ENCODE measurements at places on chromosomes 13 and 19.

DNA sequence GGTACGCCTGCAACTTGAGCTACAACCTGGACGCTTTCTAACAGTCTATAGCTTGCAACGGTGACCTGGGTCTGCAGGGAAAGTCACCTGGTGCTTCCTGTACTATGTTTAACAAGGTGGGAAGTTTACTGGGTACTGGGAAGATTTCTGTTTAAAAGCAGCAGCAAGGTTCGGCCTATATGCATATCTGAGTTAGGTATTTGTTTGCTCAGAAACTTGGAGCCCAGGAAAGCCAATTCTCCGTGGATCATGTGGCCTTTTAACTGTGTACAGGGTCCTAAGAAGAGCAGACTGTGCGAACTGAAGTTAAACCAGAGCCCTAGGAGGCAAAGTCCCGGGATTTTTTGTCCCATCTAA is 103.1 kb downstream of the STK24 start:
- no peak for DNase-seq

GRCh38 chr13:97758317-97758716 is 195.2 kb upstream of the IPO5 start:
- DNase-seq: no peak

DNA sequence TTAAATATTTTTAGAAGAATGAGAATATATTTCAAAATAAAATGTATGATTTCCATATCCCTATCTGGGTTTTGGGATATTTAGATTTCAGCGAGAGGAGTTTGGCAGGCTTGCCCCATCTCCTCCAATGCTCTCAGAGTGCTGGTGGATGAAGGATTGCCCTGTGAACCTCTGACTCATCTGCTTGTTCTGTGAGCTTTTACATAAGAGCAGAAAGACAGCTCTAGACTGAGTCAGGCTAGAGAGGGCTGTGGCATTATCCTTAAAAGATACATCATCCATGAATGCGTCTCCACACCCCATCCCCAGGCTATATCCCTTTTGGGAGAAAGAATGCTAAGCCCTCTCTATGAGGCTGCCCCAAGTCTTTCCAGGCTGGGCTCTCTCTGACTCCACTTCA is 190.6 kb downstream of the TUBA3C start:
- DNase-seq: no peak

- no peak for DNase-seq
Observed at GRCh38 chr19:8321986-8322637, 816 bp downstream of the RPS28 start.

DNA sequence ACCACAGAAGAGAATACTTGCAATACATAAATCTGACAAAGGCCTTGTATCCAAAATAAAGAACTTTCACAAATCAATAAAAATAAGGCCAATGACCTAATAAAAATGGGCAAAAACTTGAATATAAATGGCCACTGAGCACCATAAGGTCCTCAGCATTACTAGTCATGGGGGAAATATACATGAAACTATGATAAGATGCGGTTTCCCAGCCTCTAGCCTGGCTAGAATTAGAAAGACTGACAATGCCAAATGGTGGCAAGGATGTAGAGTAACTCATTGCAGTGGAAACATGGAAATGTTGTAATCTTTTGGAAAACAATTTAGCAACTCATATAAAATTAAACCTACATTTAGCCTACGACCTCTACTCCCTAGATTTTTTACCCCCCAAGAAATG is 227.1 kb downstream of the GGACT start:
- no peak for DNase-seq

DNA sequence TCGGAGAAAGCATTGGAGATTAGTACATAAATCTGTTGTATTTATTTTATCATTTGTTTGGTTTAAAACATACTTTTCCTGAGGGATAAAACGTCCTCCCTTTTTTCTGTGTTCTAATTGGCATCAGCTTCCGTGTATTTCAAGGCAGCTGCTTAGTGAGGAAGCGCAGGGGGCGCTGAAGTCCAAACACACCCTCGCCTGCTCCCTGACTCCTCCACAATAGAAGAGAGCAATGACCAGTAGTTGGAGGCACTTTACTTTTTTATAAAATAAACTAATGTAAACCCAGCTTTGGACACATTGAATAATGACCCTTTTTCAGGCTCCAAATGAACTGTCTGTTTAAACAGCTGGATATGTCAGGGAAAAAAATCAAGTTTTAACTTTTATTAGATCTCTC is 79.9 kb downstream of the RNASEH2B start:
- DNase-seq: peak; percentile 81

DNA sequence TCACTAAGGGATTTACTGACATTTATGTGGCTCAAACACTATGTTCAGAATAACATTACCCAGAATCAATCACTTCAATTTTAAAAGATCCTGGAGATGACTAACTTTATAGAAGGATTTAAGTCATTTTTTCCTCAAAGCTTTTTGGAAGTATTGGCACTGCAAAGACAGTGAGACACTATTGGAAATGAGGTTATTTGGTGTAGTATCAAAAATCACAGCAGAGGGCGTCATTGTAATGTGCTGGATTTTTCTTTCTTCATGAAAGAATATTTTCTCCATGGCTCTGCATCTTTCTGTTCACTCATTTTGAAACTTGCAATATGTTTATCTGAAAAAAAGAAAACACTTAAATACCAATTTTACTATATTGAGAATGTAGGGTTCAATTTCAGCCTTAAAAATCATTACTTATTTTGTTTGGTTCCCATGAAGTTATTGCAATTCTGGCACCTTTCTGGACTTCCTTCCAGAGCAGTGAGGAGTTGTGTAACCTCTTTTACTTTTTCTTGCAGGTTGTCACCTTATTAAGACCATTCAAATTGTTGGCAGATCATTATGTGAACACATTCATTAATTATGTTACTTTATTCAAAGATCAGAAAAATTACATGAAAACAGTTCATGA is 3.7 kb upstream of the CSNK1A1L start:
- peak; percentile 67 for DNase-seq

GRCh38 chr13:75600371-75600770 is 35.8 kb upstream of the LMO7 start:
- no peak for DNase-seq

DNA sequence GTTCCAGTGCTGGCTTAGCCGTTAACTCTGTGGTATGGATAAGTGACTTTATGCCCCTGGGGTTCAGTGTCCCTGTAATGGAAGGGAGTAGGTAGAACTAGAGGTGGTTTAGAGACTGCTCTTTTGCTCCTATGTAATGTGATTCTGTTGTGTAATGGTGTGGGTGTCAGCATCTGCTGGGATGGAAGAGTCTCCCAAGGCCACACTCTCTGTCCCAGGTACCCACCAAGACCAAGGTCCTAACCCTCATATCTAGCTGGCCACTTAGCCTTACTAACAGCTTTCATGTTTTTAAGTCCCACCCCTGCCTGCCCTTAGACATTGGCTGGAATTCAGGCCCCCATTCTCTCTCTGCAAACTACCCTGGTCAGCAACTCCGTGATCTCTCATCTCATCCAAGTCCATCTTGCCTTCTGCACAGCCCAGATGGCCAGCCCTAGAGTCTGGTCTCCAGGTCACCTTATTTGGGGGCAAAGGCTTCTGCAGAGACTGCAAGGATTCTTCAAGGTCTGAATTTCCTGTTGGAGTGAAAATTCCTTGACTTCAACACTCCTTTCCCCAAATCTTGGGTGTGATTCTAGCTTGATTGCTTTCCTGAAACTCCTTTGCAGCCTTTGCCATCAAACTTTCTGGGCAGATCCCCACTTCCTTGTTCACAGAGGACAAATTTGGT is 48.4 kb downstream of the SERP2 start:
- no peak for DNase-seq

- DNase-seq: no peak
Observed at GRCh38 chr13:31011901-31012654, 79.6 kb downstream of the TEX26 start.

GRCh38 chr13:79637133-79637763 is 156.3 kb downstream of the NDFIP2 start:
- no peak for DNase-seq

DNA sequence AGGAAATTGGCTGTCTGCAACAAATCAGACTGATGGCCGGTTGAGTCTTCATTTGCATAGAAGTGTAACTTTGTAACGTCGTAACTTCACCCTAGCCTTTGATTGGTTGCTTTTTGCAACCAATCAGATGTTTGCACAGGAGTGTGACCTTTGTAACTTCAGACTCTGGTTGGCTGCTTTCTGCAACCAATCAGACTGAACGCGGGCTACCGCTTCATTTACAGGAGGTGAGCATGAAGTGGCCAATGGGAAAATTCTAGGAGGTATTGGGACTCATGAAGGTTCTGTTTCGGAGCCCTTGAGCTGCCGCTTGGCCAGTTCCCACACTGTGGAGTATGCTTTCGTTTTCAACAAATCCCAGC is 441 bp upstream of the ZNF559 start:
- DNase-seq: peak; percentile 89

DNA sequence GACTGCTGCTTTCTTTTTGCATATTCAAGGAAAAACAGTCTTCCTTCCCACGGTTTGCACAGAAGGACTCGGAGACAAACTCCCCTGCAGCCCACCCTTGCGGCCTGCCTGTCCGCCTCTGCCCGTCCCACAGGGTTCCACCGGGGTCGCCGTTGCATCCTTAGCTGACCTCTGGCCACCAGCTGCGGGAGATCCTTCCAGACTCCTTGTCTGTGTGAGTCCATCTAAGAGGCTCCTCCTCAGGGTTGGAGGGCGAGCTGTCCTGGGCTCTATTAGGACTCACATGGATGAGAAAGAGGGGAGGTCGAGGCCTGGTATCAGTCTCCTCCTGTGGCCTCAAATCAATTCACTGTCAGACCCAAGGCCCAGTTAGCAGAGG is 39.2 kb downstream of the KLF2 start:
- no peak for DNase-seq

- DNase-seq: no peak
Observed at GRCh38 chr13:75963302-75963701, 327.2 kb downstream of the LMO7 start.

DNA sequence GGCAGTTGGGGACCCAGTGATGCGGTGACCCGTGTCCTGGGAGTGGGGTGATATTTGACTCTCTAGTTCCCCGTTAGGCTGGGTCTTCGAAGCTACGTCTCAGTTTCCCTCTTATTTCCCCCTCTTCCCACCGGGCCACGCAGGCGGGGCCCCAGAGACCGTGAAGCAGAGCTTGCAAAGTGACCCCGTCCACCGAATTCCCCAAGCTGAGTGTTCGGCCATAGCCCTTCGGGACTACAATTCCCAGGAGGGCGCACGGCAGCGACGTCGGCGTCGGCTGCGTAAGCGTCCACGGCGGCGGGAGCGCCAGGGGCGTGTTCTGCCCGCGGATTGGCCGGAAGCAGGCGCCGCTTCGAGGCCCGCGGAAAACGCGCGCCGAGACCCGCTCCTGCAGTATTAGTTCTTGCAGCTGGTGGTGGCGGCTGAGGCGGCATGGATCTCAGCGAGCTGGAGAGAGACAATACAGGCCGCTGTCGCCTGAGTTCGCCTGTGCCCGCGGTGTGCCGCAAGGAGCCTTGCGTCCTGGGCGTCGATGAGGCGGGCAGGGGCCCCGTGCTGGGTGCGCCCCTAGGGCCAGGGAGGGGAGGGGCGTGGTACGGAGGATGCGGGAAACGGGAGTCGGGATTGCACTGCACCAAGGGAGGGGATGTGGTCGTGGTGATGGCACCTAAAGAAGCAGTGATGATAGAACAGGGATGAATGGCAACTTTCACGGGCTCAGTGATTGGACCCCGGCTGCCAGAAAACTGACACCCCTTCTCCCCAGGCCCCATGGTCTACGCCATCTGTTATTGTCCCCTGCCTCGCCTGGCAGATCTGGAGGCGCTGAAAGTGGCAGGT is at the start of gene RNASEH2A:
Gene RNASEH2A, plus strand, starts transcription at position 343 of the 840 bp plus-strand sequence. Its CDS starts 90 bp downstream, at position 433.
- peak; percentile 95 for DNase-seq

- DNase-seq: peak; percentile 91
Observed at GRCh38 chr19:43675269-43675879, 5.4 kb upstream of the PLAUR start.

DNA sequence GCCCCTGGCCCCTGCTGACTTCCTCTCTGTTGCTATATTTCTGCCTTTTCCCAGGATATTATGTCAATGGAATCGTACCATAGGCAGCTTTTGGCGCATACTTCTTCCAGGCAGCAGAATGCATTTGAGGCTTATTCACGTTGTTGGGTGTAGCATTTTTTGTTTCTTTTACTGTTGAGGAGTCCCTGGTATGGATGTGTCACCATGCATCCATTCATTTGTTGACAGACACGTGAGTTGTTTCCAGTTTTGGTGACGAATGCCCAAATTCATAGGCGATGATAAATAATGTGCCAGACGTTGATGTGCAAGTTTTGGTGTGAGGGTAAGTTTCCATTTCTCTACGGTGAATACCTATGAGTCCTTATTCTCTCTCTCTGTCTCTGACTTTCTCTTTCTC is 5.0 kb downstream of the NFILZ start:
- no peak for DNase-seq

GRCh38 chr13:58992478-58993042 is 1171.2 kb downstream of the DIAPH3 start:
- DNase-seq: no peak

DNA sequence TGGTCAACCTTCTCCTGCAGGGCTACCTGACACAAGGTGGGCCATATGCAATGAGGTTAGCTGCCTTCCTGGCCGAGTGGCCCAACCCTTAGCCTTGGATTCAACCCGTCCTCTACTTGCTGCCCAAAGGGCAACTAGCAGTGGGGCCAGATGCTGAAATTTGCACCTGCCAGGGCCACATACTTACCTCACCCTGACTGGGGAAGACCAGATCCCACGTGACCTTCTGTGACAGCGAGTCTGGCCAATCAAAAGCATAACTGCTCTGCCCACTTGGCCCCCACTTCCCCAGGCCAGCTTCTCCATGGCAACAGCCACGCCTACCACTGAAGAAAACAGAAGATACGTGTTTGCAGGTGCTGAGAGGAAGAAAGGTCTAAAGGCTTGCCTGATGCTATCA is 10.9 kb downstream of the PEG3 start:
- no peak for DNase-seq

DNA sequence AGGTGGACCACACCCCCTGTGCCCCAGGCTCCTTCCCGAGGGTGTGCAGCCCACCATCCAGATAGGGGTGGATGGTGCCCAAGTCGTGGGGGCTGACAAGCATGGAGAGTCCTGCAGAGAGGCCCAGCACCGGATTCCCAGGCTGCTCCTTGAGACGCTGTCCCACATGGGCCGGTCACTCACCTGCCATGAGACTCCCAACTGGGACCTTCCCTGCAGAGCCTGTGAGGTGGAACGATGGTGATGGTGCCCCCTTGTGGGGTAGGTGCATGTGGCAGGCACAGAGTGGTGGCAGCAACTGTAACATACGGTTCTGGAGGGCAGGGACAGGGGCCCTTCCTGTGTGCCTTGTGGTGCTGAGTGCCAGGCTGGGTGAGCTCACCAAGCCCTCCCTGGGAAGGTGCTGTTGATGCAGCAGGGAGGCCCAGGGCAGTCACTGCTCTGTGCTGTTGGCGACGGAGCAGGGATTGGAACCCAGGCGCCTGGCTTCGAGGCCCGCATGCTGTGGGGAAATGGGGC is 33.1 kb downstream of the PPP1R37 start:
- DNase-seq: peak; percentile 79

DNA sequence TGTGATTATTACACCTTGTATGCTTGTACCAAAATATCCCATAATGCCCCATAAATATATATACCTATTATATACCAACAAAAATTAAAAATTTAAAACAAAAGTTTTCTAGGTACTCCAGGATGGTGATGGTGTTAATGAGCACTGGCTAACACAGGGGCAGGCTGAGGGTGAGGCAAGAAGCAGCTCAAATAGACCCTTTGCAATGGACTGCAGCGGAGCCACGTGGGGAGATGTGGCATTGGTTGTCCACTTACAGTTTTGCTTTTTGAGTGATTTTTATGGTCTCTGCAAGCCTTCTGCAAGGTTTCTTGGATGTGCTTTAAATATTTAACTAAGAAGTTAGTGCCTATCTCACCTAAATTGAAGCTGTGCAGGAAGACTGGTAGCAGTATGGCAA is 132.9 kb downstream of the RAP2A start:
- DNase-seq: no peak

Measured in DMS53 (cell line).